Diencephalon (tissue), 1 donor: ENCODE measurements at places on chromosomes 5 and 9. TPM values are rescaled to one million over a fixed set of nuclear protein-coding genes. Genes with fewer than 3 reads are reported as not detected.

The SLC45A2 gene
- total RNA-seq = 0.23 TPM

The HRH2 gene
- 4.8 TPM for total RNA-seq

The NR5A1 gene
- total RNA-seq = 0.69 TPM

The MOCS2 gene
- total RNA-seq = 55.4 TPM

The IRGM gene
- not detected for total RNA-seq

The SSBP2 gene
- total RNA-seq = 100 TPM

The ORM2 gene
- total RNA-seq = not detected

The LHFPL2 gene
- total RNA-seq = 25.1 TPM

The KCNN2 gene
- total RNA-seq = 33.9 TPM

The TICAM2 gene
- total RNA-seq = 2.8 TPM

The FBP1 gene
- 1.2 TPM for total RNA-seq

The PTGDS gene
- total RNA-seq = 93.2 TPM

The ARL14EPL gene
- total RNA-seq = not detected

The ARL15 gene
- 59.3 TPM for total RNA-seq

The SOHLH1 gene
- total RNA-seq = not detected

The LCP2 gene
- 2.5 TPM for total RNA-seq

The HTR1A gene
- 5.5 TPM for total RNA-seq

The LIFR gene
- total RNA-seq = 107 TPM

The ZER1 gene
- 34.8 TPM for total RNA-seq

The NDUFS4 gene
- 131 TPM for total RNA-seq

The CDKN2AIPNL gene
- 60.0 TPM for total RNA-seq

The ABLIM3 gene
- total RNA-seq = 53.1 TPM

The PLPP7 gene
- 9.2 TPM for total RNA-seq

The PHF24 gene
- total RNA-seq = 45.2 TPM

The WNT8A gene
- total RNA-seq = 0.23 TPM

The SLC34A3 gene
- total RNA-seq = not detected

The CDH18 gene
- 69.4 TPM for total RNA-seq

The GZMA gene
- total RNA-seq = not detected

The SLC36A2 gene
- total RNA-seq = not detected

The CCL27 gene
- total RNA-seq = 0.69 TPM

The TMEM174 gene
- total RNA-seq = not detected

The ANXA2R gene
- 1.6 TPM for total RNA-seq

The GFI1B gene
- total RNA-seq = 0.23 TPM

The PCDHGB5 gene
- total RNA-seq = 24.0 TPM

The SPATA31E1 gene
- total RNA-seq = not detected

The ROPN1L gene
- total RNA-seq = 12.0 TPM

The NMUR2 gene
- total RNA-seq = not detected

The FIBCD1 gene
- total RNA-seq = 2.1 TPM

The IL5 gene
- total RNA-seq = not detected

The IFNA2 gene
- not detected for total RNA-seq

The PCDHGA7 gene
- total RNA-seq = 7.6 TPM

The PKD2L2 gene
- total RNA-seq = 0.46 TPM

The SLC25A48 gene
- 7.8 TPM for total RNA-seq

The NTRK2 gene
- 272 TPM for total RNA-seq

The EPB41L4B gene
- 19.8 TPM for total RNA-seq
